Fibroblast of skin of scalp (primary cell): ENCODE measurements at places on chromosomes 13 and 19.

DNA sequence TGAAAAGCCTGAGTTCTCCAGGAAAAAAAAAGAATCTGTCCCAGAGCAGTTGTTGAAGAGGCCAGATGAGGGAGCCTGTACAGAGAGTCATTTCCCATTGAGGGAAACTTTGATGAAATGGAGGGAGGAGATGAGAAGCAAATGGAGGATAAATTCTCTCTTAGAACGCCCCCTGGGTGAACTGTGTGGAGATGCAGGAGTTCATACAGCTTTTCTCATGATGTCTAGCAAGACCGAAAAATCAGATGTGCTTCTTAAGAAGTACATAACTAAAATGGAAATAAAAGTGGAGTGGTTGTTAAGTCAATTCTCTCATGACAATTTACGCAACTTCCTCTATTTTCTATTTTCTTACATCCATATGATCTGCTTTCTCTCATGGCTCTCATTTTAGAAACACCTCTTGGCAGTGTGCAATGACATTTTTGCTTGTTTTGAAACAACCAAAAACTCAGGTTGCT is 1263.1 kb downstream of the PCDH9 start:
- peak; percentile 47 for DNase-seq

DNA sequence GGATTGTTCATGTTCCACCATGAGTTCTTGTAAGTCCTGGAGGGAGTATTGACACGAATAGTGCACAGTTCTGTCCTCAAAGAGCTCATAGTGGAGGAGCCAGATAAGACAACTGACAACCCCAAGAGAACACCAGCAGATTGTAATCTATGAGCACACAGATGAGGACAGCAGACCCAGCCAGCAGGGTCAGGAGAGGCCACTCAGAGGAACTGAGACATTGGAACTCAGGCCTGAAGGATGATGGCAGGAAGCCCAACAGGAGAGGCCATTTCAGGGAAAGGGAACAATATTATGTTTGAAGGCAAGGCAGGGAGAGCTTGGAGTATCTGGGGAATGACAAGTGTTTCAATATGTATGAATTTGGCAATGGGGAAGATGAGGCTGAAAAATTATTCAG is 63.7 kb upstream of the IPO5 start:
- peak; percentile 14 for DNase-seq

DNA sequence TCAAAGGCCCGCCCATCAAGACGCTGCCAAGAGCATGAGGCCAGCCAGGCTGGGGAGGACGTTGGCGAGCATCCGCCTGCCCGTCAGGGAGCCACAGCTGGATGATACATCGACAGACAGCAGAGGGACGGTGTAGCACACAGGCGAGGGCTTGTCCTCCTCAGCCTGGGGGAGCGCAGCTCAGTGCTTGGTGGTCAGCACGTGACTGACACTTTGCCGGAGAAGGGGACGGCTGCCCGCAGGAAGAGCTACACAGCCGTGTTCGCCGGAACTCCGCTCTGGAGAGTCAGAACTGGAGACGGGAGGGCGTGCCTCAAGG is 34.1 kb downstream of the CSNK1G2 start:
- no peak for DNase-seq

GRCh38 chr19:52221831-52222375 is 32.1 kb downstream of the PPP2R1A start:
- no peak for DNase-seq

- no peak for DNase-seq
Observed at GRCh38 chr13:78187781-78188180, 269.1 kb upstream of the EDNRB start.
